GM12878 (cell line): ENCODE measurements at places on chromosomes 4 and X. TPM values are rescaled to one million over a fixed set of nuclear protein-coding genes. Genes with fewer than 3 reads are reported as not detected.
A peak's percentile ranks its signal among the peaks of the same experiment; 100 is the strongest.

DNA sequence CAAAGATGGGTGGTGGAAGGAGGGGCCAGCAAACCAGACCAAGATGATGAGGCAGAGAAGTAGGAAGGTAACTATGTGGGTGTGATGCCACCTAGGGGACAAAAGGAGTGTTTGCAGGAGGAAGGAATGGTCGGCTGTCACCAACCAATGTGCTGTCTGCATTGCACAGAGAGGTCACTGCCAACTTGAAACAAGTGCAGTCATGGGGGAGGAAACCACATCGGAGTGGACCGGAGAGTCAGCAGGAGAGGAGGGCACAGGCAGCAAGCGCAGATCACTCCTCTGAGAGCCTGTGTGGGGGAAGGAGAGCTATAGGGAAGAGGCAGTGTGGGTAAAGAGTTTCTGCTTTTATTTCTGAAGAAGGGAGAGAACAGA, 38.5 kb upstream of the FGFBP2 start:
- peak; percentile 13 for DNase-seq

DNA sequence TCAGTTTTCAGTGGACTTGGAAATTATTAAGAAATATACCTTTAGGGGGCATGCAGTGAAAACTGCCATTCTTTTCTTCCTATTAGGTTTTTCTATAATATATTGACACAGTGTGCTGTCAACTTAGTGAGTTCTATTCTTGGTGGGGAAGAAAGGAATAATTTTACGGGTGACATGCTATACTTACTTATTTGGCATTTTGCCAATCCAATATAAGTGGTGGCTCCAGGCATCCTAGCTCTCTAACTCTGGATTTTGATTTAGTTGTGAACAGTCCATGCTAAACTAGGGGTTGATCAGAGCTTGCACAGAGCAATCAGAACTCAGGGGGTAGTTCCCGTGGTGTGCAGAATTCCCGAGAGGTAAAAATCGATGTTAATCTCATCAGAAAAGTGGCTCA, 277.7 kb upstream of the FTHL17 start:
- no peak for DNase-seq

DNA sequence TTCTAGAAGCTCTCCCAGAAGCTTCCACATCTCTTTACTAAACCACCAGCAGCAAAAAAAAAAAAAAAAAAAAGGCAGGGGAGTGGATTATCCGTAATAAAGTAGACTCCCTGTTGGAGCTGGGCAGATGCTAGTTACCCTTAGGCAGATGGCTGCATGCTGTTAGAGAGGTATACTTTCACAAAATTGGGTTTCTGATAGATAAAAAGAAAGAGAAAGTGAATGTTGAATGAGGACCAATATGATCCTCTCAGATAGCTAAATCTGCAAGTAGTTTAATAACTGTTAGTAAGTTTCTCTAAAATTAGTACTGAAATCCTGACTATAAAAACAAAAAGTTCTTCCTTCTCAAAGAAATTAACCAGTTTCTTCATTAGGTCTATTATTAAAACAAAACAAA, 195.4 kb downstream of the ANAPC10 start:
- DNase-seq = no peak

DNA sequence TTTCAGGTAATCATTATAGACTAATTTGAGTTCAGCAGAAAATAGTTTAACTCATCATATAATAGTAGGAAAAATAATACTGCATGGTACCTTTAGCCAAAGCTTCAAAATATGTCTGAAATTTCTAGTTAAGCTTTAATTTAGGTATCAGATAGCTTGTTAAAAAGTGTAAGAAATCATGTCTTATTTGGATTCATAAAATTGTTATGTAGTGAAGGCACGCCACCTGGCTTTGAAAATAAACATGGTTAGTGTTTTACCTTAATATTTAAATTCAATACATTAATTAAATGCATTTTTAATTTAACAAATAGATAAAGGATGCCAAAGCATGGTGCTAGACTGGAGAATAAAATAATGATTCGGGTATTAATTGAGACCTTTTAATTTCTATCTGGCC, 211.4 kb downstream of the FSTL5 start:
- DNase-seq = no peak

- no peak for DNase-seq
Measured at GRCh38 chr4:174324725-174325124, 41.0 kb downstream of the CEP44 start.

The GUCY1B1 gene
- 1.9 and 2.1 TPM in 2 replicates for polyA plus RNA-seq

GRCh38 chr4:109083911-109084310, 218.5 kb downstream of the COL25A1 start:
- DNase-seq = no peak

The ADH6 gene
- polyA plus RNA-seq = not detected in 2 replicates

The PPEF2 gene
- polyA plus RNA-seq = not detected in 2 replicates

DNA sequence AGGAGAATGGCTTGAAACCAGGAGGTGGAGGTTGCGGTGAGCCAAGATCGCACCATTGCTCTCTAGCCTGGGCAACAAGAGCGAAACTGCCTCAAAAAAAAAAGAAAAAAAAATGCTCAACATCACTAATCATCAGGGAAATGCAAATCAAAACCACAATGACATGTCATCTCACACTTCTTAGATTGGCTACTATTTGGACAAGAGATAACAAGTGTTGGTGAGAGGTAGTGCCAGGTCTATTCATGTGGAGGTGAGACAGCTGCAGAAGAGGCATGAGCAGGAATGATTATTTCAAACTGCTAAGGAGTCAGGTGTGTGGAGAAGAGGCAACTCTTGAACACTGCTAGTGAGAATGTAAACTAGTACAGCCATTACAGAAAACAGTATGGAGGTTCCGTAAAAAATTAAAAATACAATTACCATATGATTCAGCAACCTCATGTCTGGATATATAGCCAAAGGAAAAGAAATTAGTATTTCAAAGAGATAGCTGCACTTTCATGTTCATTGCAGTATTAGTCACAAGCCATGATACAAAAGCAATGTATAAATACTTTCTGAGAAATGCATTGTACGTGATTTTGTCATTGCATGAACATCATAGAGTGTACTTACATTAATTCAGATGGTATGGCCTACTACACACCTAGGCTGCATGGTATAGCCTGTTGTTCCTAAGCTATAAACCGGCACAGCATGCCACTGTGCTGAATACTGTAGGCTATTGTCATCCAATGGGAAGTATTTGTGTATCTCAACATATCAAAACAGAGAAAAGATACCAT, 75.3 kb downstream of the TMEM144 start:
- DNase-seq = no peak

DNA sequence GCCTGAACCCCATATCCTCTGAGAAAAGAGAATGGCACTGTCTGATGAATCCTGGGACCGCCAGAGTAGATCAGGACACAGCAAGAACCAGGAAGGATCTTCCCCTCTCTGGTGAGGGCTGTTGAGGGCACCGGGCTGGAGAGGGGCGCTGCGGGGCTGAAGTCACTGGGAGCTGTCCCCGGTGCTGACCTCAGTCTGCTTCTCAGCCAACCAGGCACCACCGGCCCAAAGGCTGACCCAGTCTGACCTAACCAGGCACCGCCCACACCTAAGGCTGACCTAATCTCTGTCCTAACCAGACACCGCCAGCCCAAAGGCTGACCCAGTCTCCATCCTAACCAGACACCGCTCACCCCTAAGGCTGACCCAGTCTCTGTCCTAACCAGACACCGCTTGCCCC, 82.8 kb downstream of the CPZ start:
- no peak for DNase-seq

- no peak for DNase-seq
Measured at GRCh38 chr4:138616775-138617174, 374.6 kb upstream of the SLC7A11 start.

The FAM9A gene
- polyA plus RNA-seq = not detected in 2 replicates

DNA sequence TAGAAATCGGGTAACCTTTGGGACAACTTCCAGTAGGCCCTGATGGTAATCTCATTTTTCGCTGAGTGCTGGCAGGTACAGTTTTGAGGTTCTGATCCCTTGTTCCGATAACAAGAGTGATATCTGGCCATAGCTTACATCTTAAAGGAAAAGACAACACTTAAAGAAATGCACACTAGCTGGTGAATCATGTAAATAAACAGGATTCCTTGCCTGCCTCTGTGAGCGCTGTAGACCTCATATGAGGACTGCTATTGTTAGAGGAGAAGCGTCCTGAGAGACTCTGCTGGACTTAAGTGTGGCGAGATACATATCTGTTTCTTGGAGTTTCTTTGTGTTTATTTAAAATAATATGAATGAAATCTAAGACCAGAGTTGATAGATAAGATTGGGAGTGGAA, 149.3 kb upstream of the SLC4A4 start:
- DNase-seq = no peak

The MGARP gene
- polyA plus RNA-seq = not detected in 2 replicates

The CWH43 gene
- not detected in 2 replicates for polyA plus RNA-seq

- no peak for DNase-seq
Measured at GRCh38 chr4:97720869-97721432, 422.3 kb downstream of the STPG2 start.
